Erythroblast (primary cell): ENCODE measurements at places on chromosomes 5 and 9.

DNA sequence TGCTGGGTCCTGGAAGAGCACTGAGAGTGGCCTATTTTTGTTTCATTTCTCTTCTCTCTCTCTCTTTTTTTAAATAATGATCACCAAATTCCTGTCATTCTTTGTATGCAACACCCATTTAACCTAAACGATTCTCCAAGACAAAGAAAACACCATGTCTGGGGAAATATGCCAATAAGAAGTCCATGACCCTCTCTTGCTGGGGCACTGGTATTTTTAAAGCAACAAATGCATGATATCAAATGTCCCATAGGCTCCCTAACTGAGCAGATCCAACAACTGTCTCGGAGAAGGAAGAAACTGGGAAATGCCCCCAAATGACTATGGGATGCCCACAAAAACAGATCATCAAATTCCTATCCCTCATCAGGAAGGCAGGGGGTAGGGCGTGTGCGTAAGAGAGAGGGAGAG, 567.4 kb downstream of the CCDC171 start:
- DNase-seq, result no peak

DNA sequence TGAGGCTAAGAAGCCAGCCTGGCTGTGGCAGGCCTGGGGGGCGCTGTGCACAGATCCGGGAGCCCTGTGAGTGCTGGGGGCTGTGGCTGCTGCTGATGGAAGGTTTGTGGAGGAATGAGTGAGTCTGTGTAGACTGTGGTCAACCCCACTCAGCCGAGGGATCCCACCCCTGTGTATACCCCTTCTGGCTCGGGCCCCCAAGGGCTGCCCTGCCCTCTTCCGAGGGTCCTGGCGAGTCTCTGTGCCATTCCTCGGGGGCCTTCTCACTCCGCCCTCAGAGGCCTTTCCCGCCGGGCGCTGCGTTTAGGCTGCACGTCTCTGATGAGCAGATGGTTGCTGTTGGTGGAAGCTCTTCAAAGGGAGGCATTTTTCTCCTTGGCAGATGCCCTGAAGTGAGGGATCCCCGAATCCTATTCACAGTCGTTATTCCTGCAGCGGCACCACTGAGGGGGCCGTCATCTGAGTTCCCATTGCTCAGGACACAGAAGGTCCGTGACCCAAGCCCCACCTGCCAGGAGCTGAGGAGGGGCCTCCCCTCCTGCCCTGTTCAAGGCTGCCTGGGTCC, 94.1 kb downstream of the RXRA start:
- no peak for DNase-seq

DNA sequence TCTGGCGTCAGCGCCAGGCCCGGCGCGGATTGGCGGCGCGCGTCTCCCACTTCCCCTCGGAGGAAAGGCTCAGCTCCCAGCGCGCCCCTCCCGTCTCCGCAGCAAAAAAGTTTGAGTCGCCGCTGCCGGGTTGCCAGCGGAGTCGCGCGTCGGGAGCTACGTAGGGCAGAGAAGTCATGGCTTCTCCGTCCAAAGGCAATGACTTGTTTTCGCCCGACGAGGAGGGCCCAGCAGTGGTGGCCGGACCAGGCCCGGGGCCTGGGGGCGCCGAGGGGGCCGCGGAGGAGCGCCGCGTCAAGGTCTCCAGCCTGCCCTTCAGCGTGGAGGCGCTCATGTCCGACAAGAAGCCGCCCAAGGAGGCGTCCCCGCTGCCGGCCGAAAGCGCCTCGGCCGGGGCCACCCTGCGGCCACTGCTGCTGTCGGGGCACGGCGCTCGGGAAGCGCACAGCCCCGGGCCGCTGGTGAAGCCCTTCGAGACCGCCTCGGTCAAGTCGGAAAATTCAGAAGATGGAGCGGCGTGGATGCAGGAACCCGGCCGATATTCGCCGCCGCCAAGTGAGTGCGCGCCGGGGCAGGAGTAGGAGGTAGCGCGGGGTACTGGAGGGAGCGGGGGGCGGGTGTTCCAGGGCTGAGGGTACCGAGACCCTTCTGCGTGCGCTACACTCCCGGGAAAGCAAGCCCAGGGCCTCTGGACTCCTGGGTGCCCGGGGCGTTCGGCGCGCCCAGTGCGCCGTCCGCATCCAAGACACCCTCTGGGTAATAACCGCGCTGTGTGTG, at the start of gene MSX2:
TSS of gene MSX2 (plus strand) at position 99 of the 777 bp plus-strand sequence. CDS start at position 177, 78 bp downstream.
- DNase-seq, result peak; percentile 33

DNA sequence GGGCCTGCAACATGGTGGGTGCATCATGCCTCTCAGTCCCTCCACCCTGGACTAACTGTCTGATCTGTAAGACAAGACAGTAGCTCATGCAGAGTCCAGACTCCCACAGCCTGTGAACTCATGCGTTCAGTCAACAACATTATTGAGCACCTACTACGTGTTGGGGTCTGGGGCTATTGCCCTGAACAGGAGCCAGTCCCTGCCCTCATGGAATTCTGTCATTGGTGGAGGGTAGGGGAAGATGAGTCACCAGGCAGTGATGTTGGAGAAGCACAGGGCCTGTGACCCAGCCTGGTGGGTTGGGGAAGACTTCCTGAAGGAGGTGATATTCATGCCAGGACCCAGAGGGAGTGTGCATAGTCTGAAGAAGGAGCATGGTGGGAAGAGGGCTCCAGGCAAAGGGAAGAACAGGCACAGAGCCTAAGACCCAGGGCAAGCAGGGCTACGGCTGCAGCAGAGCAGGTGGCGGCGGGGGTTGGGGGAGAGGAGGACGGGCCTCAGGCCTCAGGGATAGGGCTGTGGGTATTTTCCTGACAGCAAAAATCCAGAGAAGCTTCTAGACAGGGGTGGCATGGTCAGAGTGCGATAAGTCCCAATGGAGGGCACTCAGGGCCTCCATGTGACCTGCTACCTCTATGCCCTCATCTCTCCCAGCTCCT, 26.7 kb upstream of the PSD2 start:
- no peak for DNase-seq

- DNase-seq, result no peak
Measured at GRCh38 chr5:81630684-81631083, 120.2 kb downstream of the SSBP2 start.

GRCh38 chr9:69180670-69181069, 6.6 kb downstream of the TJP2 start:
- DNase-seq, result peak; percentile 93

DNA sequence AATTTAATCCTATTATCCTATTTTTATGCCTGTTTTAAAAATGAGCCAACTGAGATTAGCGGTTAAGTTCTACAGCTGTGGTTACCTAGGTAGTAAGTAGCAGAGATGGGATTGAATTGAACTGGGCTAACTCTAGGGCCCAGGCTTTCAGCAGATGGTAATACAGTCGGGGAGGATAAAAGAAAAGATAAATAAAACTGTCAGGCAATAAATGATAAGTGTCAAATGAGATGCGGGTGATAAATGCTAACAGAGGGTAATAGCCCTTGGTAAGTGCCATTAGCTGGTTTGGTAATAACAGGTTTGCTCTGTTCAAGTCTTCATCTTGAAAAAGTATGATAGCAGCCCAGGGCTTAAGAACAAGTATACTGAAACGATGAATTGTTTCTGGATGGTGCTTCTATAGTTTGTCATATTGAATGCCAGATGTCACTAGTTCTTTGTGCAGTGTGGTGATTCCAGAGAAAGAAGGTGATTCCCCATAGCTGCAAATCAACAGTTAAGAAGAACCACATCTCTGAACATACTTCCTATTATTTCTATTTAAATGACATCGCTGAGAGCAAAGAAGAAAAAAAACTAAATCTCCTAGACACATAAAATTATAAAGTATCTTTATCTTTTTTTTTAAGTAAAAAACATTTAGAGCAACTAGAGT, 360.8 kb upstream of the PANK3 start:
- DNase-seq, result no peak

DNA sequence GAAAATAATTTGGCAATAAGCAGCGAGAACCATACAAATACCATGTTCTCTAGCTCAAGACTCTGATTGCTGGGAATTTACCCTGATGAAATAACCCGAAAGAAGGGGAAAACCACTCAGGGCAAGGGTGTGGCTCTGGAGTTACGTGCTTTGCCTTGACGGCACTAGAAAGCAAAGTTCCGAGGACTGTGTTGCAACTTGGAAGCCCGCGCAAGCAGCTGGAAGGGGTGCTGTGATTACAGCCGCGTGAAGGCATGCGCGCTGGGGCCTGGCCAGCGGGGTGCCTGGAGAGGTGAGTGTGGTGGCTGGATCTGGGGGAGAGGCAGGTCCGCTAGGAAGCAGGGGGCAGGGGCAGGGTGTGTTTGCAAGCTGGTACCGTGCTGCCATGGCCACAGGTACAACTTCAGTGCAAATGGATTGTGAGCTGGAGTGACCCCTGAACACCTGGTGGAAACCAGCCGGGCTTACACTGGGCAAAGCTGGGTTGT, 52.6 kb upstream of the CNOT6 start:
- no peak for DNase-seq

DNA sequence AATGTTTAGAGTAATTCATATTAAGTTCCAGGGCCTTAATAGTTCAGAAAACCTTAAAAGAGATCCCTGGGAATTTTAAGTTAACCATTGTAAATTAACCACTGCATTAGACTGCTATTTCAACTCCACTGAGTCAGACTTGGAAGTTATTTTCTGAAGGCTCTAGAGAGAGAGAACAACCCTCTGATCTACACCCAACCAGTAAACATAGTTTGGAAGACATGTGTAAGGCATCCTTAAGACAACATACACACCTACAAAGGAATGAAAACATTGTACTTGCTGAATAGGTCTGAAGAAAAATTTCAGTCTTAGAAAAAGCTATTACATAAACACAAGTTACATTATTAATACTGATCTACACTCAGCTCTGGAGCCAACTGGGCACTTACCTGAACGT, 158.2 kb upstream of the FST start:
- DNase-seq, result no peak

DNA sequence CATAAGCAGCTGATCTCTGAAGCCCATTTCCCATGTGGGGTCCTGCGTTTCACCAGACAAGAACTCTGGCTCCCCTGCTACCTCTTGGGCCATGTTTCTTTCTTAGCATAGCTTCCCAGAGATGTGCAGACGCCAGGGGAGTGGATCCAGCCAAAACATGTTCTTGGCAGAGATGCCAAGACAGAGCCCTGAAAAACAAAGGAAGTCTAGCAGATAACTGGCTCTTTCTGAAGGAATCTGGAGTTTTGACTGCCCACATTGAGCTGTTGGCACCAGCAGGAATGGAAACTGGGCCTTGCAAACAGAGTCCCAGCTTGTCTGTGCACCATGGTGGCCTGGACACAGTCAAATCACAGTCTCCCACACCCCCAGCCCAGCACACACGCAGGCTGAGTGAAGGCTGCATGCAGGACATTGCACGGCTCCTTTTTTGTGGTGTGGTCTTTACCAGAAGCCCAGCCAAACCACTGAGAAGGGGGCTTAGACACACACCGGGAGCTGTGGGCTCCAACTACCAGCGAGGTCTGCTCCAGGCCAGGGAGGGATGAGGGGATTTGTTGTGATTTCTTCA, 114.7 kb downstream of the SNX18 start:
- no peak for DNase-seq

DNA sequence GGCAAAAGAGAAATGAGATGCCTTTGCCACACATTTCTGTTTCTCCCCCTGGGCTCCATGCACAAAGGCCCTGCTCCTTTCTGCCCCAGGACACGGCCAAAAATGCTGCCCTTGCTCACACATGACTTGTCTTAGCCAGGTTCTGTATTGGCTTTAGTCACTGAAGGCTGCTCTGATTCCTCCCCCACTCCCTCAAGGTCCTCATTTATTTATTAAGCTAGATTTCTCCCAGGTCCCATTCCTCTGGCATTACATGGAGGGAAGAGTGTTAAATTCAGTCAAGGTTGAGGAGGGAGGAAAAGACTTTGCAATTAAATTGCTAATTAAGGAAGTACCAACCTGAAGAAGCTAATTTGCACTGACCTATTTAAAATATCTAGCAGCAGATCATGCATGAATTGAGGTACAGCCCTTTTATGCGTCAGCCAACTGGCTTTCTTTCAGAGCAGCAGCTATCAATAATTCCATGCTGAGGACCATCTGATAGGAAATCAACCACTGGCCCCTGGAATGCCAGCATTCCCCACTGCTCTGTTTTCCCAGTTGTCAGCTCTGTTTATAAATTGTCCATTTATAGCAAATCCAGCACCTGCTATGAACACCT, 81.2 kb upstream of the MAP3K1 start:
- DNase-seq, result no peak

GRCh38 chr5:6108540-6108848, 269.9 kb downstream of the MED10 start:
- no peak for DNase-seq

GRCh38 chr9:134355561-134356279, 29.5 kb downstream of the RXRA start:
- no peak for DNase-seq

- no peak for DNase-seq
Measured at GRCh38 chr9:94693485-94694204, 32.9 kb upstream of the AOPEP start.

DNA sequence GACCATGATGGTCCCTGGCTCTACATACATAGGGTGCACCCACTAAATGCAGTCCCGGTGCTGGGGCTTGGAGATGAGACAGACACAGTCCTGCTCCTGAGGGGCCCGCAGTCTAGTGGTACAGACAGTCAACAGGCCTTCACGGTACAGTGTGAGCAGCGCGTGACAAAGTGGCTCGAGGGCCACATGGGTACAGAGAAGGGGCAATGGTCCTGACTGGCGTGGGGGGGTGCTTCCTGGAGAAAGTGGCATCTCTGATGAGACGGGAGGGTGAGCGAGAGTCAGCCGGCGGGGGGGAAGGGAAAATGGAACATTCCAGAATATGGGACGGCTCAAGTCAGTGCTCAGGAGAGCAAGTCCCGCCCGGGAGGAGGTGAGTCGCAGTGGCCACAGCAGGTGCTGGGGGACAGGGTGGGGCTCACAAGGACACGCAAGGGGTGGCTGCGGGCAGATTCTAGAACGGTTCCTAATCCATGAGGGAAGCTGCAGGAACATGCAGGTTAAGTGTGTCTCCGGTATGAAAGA, 38.0 kb downstream of the WHRN start:
- no peak for DNase-seq

DNA sequence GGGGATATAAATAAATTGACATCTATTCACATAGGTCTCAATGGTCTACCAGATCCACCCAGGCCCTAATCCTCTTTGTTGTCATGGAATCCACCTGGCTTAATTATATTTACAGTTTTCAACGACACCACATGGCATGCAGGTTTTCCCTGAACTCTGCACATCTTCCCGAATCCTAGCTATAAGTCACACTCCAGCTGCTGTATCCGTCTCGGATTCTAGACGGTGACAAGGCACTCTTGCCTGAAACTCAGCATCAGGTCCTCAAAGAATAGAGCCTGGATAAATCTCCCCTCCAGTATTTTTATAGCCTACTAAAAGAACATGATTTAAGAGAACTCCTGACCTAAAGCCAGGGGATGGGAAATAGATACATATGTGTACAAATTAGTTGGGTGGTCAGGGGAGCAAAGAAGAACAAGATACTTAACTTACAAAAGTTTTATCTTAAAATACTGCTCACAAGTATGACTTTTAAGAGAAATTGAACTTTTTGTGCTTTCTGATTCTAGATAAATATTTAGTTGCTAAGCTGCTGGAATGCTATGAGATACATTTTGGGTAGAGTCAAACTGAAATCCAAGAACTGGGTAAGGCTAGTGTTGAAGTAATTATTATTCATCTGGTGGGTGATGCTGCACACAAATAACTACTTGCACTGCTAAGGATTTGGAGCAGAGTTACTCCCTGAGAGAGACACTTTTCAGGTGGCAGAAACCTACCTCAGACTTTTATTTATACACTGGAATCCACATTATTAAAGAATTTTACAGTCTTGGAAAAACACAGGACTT, 187.3 kb downstream of the EFNA5 start:
- DNase-seq, result no peak
